Activated CD8-positive, alpha-beta T cell treated with anti-CD3 and anti-CD28 coated beads for 36 hours (primary cell): ENCODE measurements at places on chromosomes 3 and 15.

GRCh38 chr3:119660474-119661440, at the start of gene POPDC2:
Gene POPDC2, minus strand, starts transcription at chr3:119660589. Its CDS starts 166 bp downstream, at chr3:119660423.
- no peak for DNase-seq

DNA sequence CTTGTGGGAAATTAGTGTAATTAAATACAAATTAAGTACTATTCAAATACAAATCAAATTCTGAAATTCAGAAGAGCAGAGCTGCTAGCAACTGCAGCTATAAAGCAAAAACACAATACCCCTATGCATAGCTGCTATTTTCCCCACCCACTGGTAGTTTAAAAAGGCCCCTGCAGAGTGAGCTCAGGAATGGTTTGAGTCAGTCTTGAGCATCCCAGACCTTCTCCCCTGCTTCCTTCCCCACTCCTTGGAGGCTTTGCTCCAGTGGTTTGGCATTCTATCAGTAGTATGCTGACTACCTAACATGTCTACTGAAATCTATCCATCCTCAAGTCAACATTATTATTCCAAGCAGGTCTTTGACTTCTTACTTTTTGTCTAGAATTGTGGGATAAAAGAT, 53.0 kb downstream of the EFHB start:
- no peak for DNase-seq

DNA sequence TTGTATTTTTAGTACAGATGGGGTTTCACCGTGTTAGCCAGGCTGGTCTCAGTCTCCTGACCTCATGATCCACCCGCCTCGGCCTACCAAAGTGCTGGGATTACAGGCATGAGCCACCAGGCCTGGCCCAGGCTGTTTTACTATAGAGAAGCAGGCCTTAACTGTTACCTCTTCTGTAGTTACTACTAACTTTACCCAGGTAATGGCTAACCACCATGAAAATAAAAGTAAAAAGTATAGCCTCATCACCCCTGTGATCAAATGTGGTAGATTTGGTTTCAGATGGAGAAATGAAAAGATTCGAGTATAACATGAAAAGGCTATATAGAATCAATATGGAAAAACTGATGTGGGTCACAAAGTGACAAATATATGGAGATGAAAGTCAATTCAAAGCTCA, 210.1 kb downstream of the CD47 start:
- no peak for DNase-seq

GRCh38 chr3:9121366-9122001, 128.0 kb downstream of the SRGAP3 start:
- no peak for DNase-seq

- DNase-seq: peak; percentile 63
Observed at GRCh38 chr15:75723847-75724660, 11.4 kb upstream of the CSPG4 start.

GRCh38 chr3:192860454-192860853, 57.2 kb downstream of the MB21D2 start:
- DNase-seq: no peak

DNA sequence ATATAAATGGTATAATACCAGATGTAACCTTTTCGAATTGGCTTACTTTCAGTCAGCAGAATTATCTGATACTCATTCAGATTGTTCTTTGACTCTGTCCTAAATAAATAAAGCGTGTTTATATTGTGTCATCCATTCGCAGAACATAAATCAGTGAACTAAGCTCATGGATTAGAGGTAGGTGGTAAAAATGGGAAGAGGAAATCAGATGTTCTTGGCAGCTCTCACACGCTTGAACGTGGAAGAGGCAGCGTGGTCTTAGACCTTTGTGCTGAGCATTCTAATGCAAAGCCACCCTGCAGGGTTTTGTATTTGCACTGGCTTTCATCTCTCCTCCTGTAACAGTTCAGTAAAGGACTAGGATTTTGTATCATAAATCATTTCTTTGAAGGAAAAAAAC, 441.4 kb downstream of the GABRG3 start:
- DNase-seq: no peak

DNA sequence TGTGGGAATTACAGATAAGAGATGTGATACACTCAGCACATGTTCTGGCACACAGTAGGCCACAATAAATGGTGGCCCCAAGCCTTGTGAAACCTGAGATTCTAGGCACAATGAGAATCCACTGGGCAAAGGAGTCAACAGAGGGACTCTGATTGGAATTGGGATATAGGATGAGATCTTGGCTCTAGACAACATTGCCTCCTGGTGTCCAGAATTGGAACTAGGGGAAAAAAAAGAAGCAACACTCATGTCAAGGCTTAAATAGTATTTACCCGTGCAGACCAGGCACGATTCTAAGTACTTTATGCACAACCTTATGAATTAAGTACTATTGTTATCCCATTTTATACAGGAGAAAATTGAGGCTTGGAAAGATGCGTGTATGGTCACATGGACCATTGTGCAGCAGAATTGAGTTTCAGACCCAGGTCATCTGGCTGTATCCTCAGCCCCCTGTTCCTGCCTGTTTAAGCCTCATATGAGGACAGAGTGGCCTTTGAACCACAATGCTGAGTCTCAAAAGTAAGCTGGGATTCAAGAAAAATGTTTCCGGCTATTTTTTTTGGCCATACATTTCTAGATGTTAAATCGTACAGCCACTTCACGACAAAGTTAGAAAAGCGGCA, 124.8 kb downstream of the SV2B start:
- DNase-seq: no peak

DNA sequence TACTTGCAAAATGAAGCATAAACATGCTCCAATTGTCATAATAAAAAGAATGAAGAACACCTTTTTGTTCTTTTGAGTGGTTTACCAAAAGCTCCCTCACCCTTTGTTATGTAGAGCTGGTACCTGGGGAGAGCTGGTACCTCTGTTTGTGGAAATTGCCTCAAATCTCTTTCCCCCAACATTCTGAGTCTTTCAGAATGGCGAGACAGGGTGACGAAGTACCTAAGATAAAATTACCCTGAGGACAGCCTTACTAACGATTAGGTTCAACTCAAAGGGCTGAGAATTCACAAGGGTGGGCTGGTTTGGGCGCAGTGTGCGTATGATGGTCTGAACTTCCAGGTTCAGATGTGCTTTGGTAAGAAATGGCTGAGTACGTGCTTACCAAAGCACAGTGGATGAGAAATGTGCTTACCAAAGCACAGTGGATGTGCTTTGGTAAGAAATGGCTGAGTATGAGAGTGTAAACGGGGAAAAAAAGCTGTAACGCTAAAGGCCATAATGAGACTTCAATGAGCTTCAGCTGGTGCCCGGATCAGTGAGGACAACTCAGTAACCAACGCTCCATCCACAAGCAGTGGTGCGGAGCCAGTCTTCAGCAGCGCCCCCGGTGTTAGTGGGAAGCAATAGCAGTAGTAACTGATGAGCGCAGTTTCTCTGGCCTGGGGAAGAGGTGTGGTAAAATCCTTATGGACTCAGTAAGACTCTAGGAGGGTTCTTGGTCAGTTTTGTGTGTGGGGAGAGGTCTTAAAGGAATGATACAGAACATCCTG, 72.3 kb upstream of the LRIG1 start:
- DNase-seq: peak; percentile 3
